ENCODE measurements at places on chromosomes 2 and 18.

DNA sequence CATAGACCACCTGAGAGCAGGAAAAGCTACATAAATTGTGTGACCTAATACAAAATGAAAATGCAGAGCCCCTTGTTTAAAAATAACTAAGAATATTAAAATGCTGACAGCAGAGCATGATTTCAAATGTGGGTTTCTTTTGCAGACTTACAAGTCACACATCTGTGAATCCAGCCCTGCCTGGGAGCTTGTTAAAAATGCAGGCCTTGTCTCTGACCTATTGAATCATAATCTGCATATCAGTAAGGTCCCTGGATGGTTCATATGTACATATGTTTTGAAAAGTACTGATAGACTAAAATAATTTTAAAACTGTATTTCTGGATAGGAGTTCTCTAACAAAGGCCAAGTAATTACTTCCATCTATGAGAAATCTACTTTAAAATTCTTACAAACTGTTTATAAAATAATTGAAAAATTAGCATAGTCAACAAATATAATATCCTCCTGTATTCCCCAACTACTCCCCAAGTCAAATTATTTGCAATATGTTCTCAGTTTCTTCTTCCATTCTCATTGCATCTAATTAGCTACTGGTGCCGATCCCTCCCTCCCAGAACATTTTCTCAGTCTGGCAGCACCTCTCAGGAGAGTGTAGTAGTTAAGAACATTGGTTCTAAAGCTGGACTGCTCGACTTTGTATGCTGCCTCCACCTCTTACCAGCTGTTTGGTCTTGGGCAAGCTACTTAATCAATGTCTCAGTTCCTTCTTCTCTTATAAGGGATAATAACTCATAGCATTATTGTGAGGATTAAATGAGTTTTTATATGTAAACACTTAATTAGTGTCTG, 1040.4 kb upstream of the CDH2 start:
- no peak for DNase-seq

- no peak for DNase-seq
These were observed 299.1 kb downstream of the PAX3 start for GRCh38 chr2:221999717-222000116.

- peak; percentile 87 for DNase-seq
These were observed 163.6 kb upstream of the ZNF516 start for GRCh38 chr18:76658627-76659026.

DNA sequence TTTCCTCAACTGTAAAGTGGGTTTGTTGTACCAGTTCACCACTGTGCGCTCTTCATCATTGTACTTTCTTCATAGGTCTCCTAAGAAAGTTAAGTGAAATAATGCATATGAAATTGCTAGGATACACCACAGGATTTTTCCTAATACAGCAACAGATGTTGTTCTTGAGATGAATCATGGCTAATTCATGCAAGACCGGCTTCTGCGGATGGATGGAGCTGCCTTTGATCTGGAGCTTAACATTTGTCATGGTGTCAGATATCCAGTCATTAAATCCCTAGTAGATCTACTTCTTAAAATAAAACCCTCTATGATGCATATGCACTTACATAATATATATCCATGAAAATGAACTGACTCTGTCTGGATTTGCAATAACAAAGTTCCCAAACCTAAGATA, 114.1 kb downstream of the COL6A3 start:
- DNase-seq = no peak

DNA sequence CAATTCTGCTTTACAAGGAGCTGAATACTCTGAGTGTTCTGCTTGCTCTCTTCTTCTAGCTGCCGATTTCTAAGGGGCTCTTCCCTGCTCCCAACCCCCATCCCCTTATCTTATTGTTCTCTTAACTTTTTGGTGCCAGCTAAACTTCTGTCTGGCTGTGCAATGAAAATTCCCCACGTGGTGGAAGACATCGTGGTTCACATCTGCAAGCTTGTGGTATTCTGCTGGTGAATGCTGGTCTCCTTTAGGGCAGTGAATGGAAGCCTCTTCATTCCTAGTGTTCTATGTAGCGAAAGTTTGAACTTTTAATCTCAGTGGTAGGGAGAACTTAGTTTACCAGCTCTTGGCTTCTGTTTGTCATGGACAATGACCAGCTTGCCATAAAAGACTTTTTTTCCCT, 406.0 kb upstream of the ZEB2 start:
- no peak for DNase-seq

- DNase-seq = no peak
These were observed 5.7 kb downstream of the SERPINB8 start for GRCh38 chr18:63975628-63976027.

- DNase-seq = no peak
These were observed 408.2 kb upstream of the HS6ST1 start for GRCh38 chr2:128726911-128727310.

DNA sequence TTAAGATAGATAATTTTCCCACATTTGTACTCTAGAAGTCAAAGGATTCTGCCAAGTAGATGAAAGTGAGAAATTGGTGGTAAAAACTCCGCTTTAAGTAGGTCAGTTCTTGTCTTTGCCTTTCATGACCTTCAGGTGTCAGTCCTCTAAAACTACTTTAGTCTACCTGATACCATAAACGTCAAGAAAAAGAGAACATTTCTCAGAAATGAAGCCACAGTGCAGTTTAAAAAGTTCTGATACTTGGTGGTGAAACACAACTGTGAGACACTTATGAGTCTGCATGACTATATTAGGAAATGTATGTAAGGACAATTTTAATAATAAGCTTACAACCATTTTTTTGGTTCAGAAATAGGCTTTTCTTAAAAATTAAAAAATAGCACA, 583.3 kb downstream of the SATB2 start:
- no peak for DNase-seq

GRCh38 chr2:106800976-106801655, 84.9 kb downstream of the ST6GAL2 start:
- peak; percentile 68 for DNase-seq

DNA sequence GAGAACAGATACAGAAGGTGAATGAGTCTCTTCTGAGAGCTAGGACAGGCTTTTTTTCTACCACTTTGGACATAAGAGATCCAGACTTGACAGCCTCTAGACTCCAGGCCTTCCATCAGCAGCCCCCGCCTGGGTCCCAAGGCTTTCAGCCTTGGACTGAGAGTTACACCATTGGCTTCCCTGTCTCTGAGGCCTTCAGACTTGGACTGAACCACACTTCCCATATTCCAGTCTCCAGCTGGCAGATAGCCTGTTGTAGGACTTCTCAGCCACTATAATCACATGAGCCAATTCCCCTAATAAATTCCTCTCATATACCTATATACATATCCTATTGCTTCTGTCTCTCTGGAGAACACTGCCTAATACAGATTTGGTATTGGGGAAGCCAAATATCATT, 128.2 kb downstream of the MCFD2 start:
- DNase-seq = no peak

DNA sequence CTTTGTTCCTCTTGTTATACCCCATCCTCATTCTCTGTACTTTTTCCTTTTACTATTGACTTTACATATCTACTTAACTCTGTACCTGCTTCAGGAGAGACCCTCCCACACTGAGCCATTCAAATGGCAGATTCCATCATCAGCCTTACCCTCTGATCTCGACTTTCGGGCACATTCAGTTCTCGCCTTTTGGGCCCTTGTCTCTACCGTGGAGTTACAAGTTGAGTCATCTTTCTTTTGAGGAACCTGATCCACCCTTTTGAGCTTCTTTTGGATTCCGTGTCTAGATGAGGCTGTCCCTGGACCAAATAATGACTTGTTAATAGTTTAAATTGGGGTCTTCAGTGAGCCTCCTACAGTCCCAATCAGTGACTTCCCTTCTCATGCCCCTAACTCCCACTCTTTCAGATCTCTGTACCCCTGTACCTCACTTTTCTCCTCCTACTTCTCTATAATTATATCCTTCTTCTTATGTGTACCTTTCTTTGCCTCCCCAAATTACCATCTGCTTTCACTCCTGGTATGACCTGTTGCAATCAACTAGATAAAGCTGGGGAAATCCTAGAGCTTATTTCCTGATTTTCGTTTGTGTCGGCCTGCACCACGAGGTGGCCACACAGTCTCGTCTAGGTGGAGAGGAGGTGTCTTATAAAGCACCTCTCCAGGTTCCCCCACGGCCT, 17.2 kb downstream of the SP110 start:
- no peak for DNase-seq

DNA sequence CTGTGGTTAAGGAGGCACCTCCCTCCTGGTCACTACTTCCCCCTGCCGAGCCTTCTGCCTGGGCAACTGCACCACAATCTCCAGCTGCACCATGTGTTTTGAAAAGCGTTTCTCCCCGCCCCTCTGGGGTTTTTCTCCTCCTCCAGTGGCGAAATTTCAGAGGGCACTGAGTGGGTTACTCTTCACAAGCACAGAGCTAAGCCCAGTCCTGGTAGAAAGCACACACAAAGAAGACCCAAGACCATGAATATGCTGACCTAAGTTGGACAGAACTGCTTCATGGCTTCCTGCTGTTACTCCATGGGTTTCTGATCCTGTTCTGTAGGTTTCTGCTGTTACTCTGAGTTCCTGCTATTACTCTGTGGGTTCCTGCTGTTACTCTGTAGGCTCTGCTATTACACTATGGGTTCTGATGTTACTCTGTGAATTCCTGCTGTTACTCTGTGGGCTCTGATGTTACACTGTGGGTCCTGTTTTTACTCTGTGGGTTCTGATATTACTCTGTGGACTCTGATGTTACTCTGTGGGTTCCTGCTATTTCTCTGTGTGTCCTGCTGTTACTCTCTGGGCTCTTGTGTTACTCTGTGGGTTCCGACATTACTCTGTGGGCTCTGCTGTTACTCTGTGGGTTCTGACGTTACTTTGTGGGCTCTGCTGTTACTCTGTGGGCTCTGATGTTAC, 216.6 kb downstream of the RTP5 start:
- no peak for DNase-seq

GRCh38 chr18:9209279-9209678, 72.7 kb downstream of the ANKRD12 start:
- no peak for DNase-seq

DNA sequence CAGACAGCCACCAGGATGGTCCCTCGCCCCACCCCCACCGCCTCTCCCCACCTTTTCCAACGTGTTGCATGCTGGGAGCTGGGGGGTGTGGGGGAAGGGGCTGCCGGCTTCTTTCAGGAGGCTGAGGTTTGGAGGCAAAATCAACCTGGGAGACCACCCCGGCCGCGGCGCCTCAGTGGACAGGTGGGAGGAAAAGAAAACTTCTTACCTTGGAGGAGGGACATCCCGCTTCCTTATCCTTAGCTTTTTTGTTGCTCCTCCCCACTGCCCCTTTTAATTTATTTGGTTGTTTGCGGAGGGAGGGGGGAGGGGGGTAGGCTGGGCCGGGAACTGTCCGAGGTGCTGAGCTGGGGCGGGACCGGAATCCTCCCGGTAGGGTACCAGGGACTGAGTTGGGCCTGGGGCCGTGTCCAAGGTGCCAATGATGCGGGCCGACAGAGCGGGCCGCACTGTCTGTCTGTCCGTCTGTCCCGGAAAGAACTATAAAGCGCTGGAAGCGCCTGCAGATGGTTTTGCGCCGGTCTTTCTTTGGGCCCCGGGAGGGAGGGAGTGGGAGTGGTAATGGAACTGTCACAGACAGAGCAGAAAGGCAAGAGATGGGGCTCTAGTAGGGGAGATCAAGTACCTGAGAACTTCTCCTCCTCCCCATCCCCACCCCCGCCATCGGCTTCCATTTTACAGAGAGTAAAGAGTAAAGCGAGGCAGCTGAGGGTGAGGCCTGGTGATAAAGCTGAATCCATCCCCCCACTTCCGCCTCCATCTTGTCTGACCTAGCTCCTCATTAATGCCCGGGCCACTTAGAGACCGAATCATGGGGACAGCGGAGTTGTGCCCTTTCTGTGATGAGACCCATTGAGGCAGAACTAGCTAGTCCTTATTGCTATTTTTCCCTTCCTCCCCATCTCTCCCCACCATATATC, 2.4 kb downstream of the CDK5R2 start:
- DNase-seq = peak; percentile 68

GRCh38 chr2:148876595-148877402, 1.8 kb downstream of the KIF5C start:
- DNase-seq = peak; percentile 95

DNA sequence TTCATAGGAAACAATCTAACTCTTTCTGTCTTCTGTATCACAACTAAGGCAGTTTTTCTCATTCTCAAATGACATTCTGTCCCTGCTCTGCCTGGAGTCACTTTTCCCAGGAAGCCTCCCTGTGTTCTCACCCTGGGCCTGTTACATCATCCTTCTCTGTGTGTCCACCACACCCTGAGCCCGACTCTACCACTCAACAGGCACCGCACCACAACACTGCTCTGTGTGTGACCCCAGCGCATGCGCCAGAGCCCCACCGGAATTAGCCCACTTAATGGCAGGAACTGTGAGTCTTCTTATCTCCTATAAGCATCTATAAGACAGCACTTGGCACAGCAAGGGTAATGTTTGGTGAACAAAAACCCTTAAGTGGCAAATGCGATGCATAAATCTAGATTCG, 32.3 kb downstream of the TGFBRAP1 start:
- no peak for DNase-seq

GRCh38 chr2:119011910-119012209, 69.9 kb downstream of the MARCO start:
- no peak for DNase-seq

DNA sequence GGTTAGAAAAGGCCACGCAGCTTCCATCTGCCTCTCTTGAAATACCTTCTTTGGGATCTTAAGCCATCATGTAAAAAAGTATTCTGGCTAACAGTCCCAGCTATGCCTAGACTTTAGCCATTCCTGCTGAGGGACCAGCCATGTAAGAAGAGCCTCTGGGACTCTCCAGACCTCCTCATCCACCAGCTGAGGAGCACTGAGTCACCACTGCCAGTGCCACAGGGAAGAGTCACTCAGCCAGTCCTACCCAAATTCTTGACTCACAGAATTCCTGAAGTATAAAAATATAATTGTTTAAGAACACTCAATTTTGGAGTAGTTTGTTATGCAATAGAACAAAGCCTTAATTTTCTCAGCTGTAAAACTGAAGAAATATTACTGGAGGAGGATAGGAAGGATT, 436.7 kb downstream of the ZEB2 start:
- DNase-seq = no peak

DNA sequence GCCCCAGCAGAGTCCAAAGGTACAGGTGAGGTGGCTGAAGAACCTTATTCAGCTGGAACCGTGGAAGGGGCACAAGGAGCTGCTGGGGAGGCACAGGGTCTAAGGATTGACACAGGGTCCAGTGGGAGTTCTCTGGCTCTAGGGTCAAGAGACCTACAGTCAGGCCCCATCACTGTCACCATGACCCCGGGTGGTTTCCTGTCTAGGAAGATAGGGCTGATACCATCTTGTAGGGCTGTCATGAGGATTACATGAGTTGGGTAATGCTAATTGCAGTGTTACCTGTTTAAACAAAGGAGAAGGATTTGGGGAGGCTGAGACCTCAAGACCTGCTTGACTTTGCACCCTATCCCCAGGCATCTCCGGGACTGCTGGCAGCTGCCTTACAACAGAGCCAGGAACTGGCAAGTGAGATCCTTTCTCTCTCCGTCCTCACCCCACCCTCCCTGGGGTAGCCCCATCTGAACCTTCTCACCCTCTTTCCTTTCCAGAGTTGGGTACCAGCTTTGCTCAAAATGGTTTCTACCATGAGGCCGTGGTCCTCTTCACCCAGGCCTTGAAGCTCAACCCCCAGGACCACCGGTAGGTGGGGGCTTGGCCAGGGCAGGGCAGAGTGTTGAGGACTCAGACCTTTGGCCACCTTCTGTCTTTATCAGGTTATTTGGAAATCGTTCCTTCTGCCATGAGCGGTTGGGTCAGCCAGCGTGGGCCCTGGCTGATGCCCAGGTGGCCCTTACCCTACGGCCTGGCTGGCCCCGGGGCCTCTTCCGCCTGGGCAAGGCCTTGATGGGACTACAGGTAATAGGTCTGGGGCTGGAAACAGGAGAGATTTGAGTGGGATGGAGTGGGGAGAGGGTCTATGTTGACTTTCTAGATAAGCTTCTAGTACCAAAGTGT, 7.5 kb downstream of the LBX2 start:
- DNase-seq = no peak

Data from GM23338 (cell line).